Activated naive CD8-positive, alpha-beta T cell treated with anti-CD3 and anti-CD28 coated beads, Interleukin-2, amount 10 ng/mL, durations not matched to agents 7 days and 5 days (primary cell): ENCODE measurements at places on chromosomes 11 and 22. TPM values are rescaled to one million over a fixed set of nuclear protein-coding genes. Genes with fewer than 3 reads are reported as not detected.

CAVIN3 gene
- total RNA-seq: 1.6 TPM

DNA sequence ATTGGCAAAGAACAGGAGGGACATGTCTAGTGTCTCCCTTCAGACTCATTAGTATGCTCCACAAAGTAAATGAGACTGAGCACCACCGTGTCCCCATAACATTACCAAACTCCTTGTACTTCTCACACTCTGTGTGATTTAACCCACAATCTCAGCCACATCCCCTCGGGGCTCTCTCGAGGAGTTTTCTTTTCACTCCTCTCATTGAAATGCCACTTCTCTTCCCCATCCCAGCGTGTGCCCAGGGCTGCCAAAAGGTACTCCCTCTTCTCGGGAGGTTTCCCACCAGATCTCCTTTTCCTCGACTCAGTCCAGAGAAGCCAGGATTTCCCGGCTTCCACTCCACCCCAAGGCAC lies 1.1 kb downstream of the RBFOX2 start:
- DNase-seq: no peak

CCDC116 gene
- 0.50 TPM for total RNA-seq

ACRV1 gene
- total RNA-seq: not detected

OR8H3 gene
- not detected for total RNA-seq

- DNase-seq: no peak
These were observed 67.9 kb upstream of the SLC35C1 start for GRCh38 chr11:45737056-45737455.

GRCh38 chr11:64004590-64004984 lies 18.3 kb downstream of the OTUB1 start:
- DNase-seq: no peak

TNNT3 gene
- 13.7 TPM for total RNA-seq
